ENCODE measurements at places on chromosomes 5 and 9. TPM values are rescaled to one million over a fixed set of nuclear protein-coding genes. Genes with fewer than 3 reads are reported as not detected.

SH3GL2 gene
- total RNA-seq, result 4.7 TPM

GRCh38 chr5:150579462-150580400 lies 60.7 kb upstream of the SYNPO start:
- no peak overlapping the region for H3K27ac ChIP-seq
- no peaks in the 10 kb centered on the region for H3K27me3 ChIP-seq
- peaks cover 11% of the 10 kb centered on the region for H3K4me1 ChIP-seq
- no peak for ATAC-seq

- no peaks in the 10 kb centered on the region for H3K27me3 ChIP-seq
- H3K36me3 ChIP-seq, result no peaks in the 10 kb centered on the region
- no peak overlapping the region for H3K4me3 ChIP-seq
Measured at GRCh38 chr5:102795526-102795925, 40.4 kb downstream of the PAM start.

DNA sequence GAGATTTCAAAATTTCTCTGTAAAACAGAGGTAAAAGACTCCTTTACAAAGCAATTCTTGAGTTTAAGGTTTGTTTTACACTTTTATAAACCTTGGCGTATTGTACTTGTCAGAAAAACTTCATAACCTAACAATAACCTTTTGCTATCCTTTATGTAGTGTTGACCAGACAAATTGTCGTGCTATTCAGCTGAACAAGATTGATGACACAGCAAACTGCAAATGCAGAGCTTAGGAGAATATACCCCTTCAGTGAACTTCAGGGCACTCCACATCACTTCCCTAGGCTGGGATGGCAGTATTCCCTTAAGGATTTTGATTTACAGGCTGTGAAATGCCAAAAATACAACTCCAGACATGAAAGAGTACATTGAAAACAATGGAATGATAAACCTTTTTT lies 89.2 kb upstream of the CDH18 start:
- no peak for ATAC-seq
- no peak overlapping the region for H3K27ac ChIP-seq
- no peaks in the 10 kb centered on the region for H3K27me3 ChIP-seq
- H3K36me3 ChIP-seq, result no peaks in the 10 kb centered on the region

IL7R gene
- total RNA-seq, result 10.1 TPM

SEMA6A gene
- total RNA-seq, result 19.8 TPM

- H3K27me3 ChIP-seq, result no peaks in the 10 kb centered on the region
- no peak for ATAC-seq
- H3K4me1 ChIP-seq, result no peaks in the 10 kb centered on the region
- no peak overlapping the region for H3K4me3 ChIP-seq
- no peaks in the 10 kb centered on the region for H3K36me3 ChIP-seq
Measured at GRCh38 chr9:92173318-92173717, 58.1 kb upstream of the SPTLC1 start.

- H3K27me3 ChIP-seq, result no peaks in the 10 kb centered on the region
- ATAC-seq, result no peak
- H3K36me3 ChIP-seq, result peaks cover 38% of the 10 kb centered on the region
- no peak overlapping the region for H3K4me3 ChIP-seq
Measured at GRCh38 chr9:87678650-87679355, 47.1 kb upstream of the CTSL start.

GRCh38 chr9:108021096-108021710 lies 531.6 kb upstream of the KLF4 start:
- H3K36me3 ChIP-seq, result no peaks in the 10 kb centered on the region
- H3K27me3 ChIP-seq, result no peaks in the 10 kb centered on the region
- H3K4me1 ChIP-seq, result no peaks in the 10 kb centered on the region
- no peak for ATAC-seq

MAN1B1 gene
- 29.6 TPM for total RNA-seq

DNA sequence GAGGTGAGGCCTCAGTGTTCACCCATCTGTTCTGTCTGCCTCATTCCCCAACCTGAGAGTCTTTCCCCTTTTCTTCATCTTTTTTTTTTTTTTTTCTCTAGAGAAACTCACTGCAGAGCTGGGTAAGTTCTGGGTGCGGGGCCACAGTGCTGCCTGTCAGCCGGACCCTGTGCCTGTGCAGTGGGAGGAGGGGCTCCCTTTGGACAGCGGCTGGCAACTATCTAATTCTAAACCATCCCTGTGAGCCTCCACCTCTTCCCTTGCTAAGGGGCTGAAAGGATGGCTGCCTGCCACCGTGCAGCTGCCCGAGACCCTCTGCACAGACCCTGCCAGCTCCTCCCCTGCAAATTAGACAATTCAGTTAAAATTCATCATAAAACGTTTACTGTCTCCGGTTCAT lies 14.1 kb downstream of the BTNL9 start:
- H3K27ac ChIP-seq, result no peak overlapping the region
- ATAC-seq, result no peak
- peaks cover 100% of the 10 kb centered on the region for H3K27me3 ChIP-seq
- no peaks in the 10 kb centered on the region for H3K36me3 ChIP-seq
- H3K4me3 ChIP-seq, result no peak overlapping the region

NR5A1 gene
- not detected for total RNA-seq

DNA sequence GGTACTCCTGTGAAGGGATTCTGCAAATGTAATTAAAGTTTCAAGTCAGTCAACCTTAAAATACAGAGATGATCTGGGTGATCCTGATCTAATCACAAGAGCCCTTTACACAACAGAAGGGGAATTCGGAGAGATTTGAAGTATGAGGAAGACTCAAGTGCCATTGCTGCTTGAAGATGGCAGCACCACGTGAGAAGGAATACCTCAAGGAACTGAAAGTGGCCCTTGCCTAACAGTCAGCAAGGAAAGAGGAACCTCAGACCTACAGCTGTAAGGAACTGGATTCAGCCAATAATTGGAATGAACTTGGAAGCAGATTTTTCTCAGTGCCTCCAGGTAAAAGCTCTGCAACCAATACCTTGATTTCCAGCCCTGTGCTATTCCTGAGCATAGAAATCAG lies 87.4 kb downstream of the THBS4 start:
- H3K36me3 ChIP-seq, result no peaks in the 10 kb centered on the region
- no peaks in the 10 kb centered on the region for H3K27me3 ChIP-seq

DNA sequence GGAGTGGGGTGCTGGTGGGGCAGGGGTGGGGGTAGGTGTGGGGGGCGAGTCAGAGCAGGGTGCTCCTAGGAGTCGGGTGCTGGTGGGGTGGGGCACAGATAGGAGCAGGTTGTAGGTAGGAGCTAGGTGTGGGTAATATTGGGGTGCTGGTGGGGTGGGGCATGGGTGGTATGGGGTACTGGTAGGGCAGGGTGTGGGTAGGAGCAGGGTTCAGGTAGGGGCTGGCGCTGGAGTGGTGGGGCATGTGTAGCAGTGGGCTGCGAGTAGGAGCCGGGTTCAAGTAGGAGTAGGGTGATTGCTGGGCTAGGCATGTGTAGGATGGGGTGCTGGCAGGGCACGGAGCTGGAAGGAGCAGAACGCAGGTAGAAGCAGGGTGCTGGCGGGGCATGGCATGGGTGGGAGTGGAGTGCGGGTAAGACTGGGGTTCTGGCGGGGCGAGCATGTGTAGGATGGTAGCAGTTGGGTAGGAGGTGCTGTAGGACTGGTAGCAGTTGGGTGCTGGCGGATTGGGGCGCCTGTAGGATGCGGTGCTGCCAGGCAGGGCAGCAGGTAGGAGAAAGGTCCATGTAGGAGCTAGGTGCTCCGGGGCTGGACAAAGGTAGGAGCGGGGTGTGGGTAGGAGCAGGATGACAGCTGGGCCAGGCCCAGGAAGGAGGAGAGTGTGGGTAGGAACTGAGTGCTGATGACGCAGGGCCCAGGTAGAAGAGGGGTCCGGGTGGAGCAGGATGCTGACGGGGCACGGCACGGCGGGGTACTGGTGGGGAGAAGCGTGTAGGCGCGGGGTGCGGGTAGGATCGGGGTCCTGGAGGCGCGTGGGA lies 105.5 kb upstream of the SIMC1 start:
- H3K4me3 ChIP-seq, result no peak overlapping the region
- H3K27me3 ChIP-seq, result peaks cover 28% of the 10 kb centered on the region
- H3K36me3 ChIP-seq, result no peaks in the 10 kb centered on the region
- H3K27ac ChIP-seq, result no peak overlapping the region
- peaks cover 10% of the 10 kb centered on the region for H3K4me1 ChIP-seq

TPM2 gene
- 12,174 TPM for total RNA-seq

- peaks cover 80% of the 10 kb centered on the region for H3K27me3 ChIP-seq
- no peak overlapping the region for H3K27ac ChIP-seq
- H3K4me1 ChIP-seq, result no peaks in the 10 kb centered on the region
Measured at GRCh38 chr9:135221951-135222631, 134.6 kb downstream of the OLFM1 start.

- no peaks in the 10 kb centered on the region for H3K36me3 ChIP-seq
- no peaks in the 10 kb centered on the region for H3K27me3 ChIP-seq
- H3K4me3 ChIP-seq, result peak within 1 kb of the TSS; percentile 81
- H3K27ac ChIP-seq, result peak within 1 kb of the TSS; percentile 88
- peaks cover 54% of the 10 kb centered on the region for H3K4me1 ChIP-seq
- ATAC-seq, result peak; percentile 97
Measured at GRCh38 chr5:38845526-38846378, at the start of gene OSMR. Gene OSMR (plus strand): TSS chr5:38846012. CDS start chr5:38869045, 23,033 bp downstream.

DNA sequence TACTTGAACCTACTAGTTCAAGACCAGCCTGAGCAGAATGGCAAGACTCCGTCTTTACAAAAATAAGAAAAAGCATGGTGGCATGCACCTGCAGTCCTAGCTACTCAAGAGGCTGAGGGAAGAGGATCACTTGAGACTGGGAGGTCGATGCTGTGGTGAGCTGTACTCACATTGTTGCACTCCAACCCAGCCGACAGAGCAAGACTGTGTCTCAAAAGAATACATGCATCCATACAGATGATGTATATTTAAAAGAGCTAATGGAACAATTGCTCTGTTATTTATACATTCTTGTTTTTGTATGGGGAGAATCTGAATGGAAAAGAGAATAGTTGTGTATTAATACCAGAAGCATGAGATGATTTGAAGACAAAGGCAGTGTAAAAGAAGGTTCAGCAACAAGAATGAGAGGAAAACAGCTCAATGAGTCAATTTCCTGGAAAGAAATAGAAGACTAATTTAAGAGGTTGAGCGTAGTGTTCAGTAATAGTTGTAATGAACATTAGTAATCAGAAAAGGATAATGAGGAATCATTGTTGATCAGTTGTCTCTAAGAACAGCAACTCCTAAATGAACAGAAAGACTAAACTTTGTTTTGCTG lies 1.9 kb upstream of the LRRC70 start:
- ATAC-seq, result no peak
- H3K4me1 ChIP-seq, result no peaks in the 10 kb centered on the region
- H3K27ac ChIP-seq, result no peak overlapping the region
- H3K27me3 ChIP-seq, result no peaks in the 10 kb centered on the region
- no peaks in the 10 kb centered on the region for H3K36me3 ChIP-seq
- no peak overlapping the region for H3K4me3 ChIP-seq

PCDHGA7 gene
- 2.7 TPM for total RNA-seq

GRCh38 chr5:127870914-127871313 lies 167.7 kb downstream of the CCDC192 start:
- ATAC-seq, result peak; percentile 78
- peak overlapping the region; percentile 69 for H3K27ac ChIP-seq
- H3K4me3 ChIP-seq, result no peak overlapping the region
- no peaks in the 10 kb centered on the region for H3K36me3 ChIP-seq
- peaks cover 40% of the 10 kb centered on the region for H3K4me1 ChIP-seq

SPATA6L gene
- 0.72 TPM for total RNA-seq

- H3K4me3 ChIP-seq, result no peak overlapping the region
- no peaks in the 10 kb centered on the region for H3K27me3 ChIP-seq
- no peak overlapping the region for H3K27ac ChIP-seq
- H3K36me3 ChIP-seq, result no peaks in the 10 kb centered on the region
Measured at GRCh38 chr5:120134944-120135343, 329.2 kb upstream of the PRR16 start.

REEP2 gene
- total RNA-seq, result 32.0 TPM

- no peak for ATAC-seq
- H3K4me3 ChIP-seq, result no peak overlapping the region
- no peaks in the 10 kb centered on the region for H3K27me3 ChIP-seq
- no peaks in the 10 kb centered on the region for H3K36me3 ChIP-seq
- H3K4me1 ChIP-seq, result no peaks in the 10 kb centered on the region
Measured at GRCh38 chr5:173881811-173882575, 6.2 kb upstream of the CPEB4 start.

ASPN gene
- total RNA-seq, result 5.3 TPM

ARHGEF39 gene
- 0.52 TPM for total RNA-seq

DNA sequence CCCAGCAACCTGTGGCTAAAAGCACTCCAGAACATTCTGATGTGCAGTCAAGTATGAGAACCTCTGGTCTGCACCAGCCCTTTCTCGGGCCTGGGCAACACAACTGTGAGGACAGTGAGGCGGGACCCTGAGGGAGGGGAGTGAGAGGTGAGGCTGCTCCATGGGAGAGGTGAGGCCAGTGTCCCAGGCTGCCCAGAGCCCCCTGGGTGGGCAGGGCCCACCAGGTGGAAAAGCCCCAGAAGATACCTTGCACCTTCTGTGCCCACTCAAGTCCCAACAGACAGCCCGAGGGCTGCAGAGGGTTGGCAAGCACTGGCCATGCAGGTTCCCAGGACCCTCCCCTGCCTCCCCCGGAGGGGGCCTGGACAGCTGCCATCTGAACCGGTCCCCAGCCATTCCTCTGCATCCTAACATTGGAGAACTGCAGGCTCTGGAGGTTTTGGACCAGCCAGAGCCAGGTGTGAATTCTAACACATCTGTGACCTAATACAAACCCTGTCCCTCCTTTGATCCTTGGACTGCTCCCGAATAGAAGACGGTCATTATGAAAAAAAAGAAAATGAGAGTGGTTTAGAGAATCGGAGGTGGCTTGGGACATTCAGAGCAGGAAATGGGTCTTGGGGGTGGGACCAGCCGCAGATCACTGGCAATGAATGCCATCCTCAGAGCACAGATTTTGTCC lies 57.0 kb downstream of the DUSP1 start:
- H3K4me3 ChIP-seq, result no peak overlapping the region
- peak overlapping the region; percentile 74 for H3K27ac ChIP-seq
- no peak for ATAC-seq
- H3K4me1 ChIP-seq, result peaks cover 48% of the 10 kb centered on the region
- no peaks in the 10 kb centered on the region for H3K36me3 ChIP-seq
- no peaks in the 10 kb centered on the region for H3K27me3 ChIP-seq

GRCh38 chr5:136205941-136206340 lies 13.0 kb upstream of the SMIM32 start:
- no peak overlapping the region for H3K27ac ChIP-seq
- H3K4me1 ChIP-seq, result no peaks in the 10 kb centered on the region
- H3K36me3 ChIP-seq, result no peaks in the 10 kb centered on the region
- no peaks in the 10 kb centered on the region for H3K27me3 ChIP-seq
- no peak for ATAC-seq
- H3K4me3 ChIP-seq, result no peak overlapping the region

- no peak overlapping the region for H3K27ac ChIP-seq
- no peaks in the 10 kb centered on the region for H3K27me3 ChIP-seq
- H3K4me3 ChIP-seq, result no peak overlapping the region
- no peaks in the 10 kb centered on the region for H3K4me1 ChIP-seq
- no peaks in the 10 kb centered on the region for H3K36me3 ChIP-seq
Measured at GRCh38 chr9:8766096-8766495, 966.5 kb upstream of the DMAC1 start.

MGAT1 gene
- 122 TPM for total RNA-seq

- H3K27me3 ChIP-seq, result peaks cover 97% of the 10 kb centered on the region
- no peak for ATAC-seq
- no peak overlapping the region for H3K4me3 ChIP-seq
- no peaks in the 10 kb centered on the region for H3K36me3 ChIP-seq
- H3K27ac ChIP-seq, result no peak overlapping the region
Measured at GRCh38 chr9:126633881-126634558, 20.3 kb downstream of the LMX1B start.

DRD1 gene
- not detected for total RNA-seq

GRCh38 chr5:136058039-136058971 lies 29.5 kb downstream of the TGFBI start:
- peaks cover 13% of the 10 kb centered on the region for H3K4me1 ChIP-seq
- peak; percentile 86 for ATAC-seq
- no peak overlapping the region for H3K4me3 ChIP-seq

All from gastroesophageal sphincter (tissue), 4 donors.